ENCODE measurements at places on chromosomes 1 and 21.

DNA sequence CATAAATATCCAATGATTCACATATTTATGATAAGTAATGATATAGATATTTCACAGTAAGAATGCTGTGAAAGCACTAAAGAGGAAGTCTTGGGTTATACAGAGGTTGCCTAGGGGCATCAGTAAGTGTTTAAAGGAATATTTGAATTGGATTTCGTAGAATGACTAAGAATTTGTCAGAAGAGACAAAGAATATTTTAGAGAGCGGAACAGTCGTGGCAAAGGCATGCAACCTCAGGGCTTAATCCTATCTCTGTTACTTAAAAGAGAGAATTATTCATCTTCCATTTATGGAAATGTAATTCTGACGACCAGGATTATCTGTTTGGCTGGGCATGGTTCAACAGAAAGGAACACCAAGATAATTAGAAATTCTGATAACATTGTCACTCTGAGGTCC is 171.9 kb upstream of the NR5A2 start:
- DNase-seq, result no peak

GRCh38 chr1:176609556-176610408 is 146.8 kb downstream of the PAPPA2 start:
- no peak for DNase-seq

DNA sequence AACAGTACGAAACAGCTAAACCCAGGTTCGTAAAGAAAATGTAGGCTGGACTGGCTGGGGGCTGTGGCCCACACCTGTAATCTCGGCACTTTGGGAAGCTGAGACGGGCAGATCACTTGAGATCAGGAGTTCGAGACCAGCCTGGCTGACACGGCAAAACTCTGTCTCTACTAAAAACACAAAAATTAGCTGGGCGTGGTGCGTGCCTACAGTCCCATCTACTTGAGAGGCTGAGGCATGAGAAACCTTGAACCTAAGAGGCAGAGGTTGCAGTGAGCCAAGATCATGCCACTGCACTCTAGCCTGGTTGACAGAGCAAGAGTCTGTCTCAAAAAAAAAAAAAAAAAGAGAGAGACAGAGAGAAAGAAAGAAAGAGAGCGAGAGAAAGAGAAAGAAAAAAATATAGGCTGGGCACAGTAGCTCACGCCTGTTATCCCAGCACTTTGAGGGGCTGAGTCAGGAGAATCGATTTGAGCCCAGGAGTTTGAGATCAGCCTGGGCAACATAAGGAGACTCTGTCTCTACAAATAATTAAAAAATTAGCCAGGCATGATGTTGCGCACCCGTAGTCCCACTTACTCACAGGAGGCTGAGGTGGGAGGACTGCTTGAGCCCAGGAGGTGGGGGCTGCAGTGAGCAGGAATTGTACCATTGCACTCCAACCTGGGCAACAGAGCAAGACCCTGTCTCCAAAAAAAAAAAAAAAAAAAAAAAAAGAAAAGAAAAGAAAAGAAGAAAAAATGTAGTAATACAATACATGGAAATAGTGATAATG is 35.7 kb downstream of the CAPZB start:
- no peak for DNase-seq

GRCh38 chr1:29444081-29444715 is 207.9 kb downstream of the PTPRU start:
- DNase-seq, result no peak

DNA sequence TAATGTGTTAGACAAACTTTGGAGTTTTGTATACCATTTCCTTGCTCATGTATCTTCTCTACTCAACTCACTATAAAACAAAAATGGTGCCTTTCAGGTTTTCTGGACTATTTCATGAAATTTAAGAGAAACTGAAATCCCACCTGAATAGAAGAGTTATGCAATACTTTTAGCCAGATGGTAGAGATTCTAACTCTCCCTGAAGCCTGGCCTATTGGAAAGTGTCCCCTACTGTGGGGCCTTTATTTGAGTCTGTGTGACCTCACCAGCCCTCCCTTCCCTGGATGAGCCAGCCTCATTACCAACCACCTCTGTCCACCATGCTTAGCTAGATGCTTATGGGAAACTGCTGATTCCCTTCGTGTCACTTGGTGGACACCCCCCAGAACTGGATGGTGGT is 35.5 kb downstream of the TBX19 start:
- DNase-seq, result no peak

- DNase-seq, result no peak
These were observed 3.5 kb downstream of the RGS4 start for GRCh38 chr1:163072658-163073057.

GRCh38 chr1:209884665-209885117 is 53.3 kb upstream of the SYT14 start:
- DNase-seq, result peak; percentile 37

GRCh38 chr1:59171788-59172187 is 125.1 kb upstream of the FGGY start:
- no peak for DNase-seq

- no peak for DNase-seq
These were observed 50.9 kb upstream of the CDC42BPA start for GRCh38 chr1:227369102-227369760.

DNA sequence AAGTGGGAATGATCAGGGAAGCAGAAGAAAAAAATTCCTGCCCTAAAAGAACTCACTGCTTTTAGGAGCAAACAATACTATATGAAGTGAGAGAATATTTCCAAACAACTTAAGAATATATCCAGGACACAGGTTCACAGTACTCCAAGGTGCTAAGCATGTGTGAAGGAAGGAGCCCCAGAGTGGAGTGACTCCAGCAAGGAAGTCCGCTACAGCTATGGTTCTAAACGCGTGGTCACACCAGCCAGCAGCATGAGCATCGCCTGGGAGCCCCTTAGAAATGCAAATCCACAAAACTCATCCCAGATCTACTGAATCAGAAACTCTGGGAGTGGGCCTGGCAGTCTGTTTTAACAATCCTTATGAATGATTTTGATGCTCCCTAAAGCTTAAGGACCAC is 36.1 kb downstream of the GADD45A start:
- no peak for DNase-seq

DNA sequence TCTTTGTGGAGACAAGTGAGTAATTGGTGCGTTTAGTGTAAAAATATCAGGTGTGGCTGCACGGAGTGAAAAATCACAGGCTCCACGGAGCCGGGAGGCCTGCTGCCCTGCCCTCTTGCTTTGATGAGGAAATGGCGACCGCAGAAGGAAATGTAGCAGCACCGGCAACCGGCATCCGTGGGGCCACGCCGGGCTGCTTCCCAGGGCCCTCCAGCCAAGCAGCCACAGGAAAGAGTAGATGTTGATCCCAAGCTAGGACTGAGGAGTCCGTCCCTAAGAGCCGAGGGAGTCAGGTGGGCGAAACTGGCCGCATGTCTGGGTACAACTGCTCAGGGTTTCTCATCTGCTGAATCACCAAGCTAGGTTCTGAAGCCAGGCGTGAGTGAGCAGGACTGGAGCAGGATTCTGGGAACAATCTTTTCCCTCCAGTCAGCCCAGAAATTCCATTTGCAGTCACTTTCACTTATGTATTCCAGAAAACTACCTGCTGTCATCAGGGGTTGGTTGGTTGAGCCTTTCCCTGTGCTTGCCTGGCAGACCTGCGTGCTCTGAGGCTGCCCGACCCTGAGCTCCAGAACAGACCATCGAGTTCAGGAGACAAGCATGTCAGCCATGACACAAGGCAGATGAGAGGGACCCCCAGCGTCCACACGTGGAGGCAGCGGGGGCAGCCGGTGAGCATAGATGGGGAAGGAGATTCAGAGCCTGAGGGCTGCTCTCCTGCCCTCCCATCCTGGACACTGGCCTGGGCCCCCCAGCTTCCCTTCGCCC is 5.8 kb upstream of the ITGB2 start:
- no peak for DNase-seq

DNA sequence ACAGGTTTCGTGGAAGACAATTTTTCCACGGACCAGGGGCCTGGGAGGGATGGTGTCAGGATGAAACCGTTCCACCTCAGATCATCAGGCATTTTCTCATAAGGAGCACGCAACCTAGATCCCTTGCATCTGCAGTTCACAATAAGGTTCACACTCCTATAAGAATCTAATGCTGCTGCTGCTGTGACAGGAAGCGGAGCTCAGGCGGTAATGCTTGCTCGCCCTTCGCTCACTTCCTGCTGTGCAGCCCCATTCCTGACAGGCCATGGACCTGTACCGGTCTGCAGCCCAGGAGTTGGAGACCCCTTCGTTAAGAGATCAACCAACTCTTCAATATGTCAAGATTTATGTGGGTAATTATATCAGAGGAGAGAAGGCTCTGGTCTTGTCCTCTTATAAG is 3.3 kb upstream of the DHX9 start:
- no peak for DNase-seq

DNA sequence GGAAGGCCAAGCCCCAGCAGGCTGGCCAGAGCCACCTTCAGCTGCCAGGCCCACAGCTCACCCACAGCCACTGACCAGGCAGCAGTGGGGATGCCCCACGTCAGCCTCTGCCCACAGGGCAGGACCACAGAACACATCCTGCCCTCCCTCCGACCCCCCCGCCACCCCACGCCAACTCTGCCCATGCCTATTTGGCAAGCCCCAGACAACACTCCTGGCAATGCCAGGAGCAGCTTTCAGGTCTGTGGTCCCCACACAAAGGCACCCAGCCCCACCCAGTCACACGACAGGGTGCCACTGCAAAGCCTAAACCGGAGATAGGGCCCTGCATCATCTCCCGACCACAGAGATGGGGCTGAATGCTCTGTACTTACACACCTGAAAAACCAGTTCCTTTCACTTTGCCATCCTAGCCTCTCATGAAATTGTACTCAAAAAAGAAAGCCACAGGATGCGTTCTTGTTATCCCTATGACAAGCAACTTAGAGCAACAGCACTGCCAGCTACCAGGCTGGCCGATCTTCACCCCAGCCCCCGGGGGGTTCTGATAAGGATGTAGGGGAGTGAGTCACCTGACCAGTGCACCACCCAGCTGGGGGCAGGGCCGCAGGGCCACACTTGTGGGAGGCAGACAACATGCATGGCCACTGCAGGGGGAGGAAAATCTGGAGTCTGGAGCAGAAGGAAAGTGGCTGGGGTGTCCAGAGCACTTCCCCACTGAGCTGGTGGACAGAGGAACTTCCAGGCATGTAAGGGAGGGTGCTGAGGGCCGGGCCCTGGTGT is 36.2 kb downstream of the UBE2G2 start:
- no peak for DNase-seq

DNA sequence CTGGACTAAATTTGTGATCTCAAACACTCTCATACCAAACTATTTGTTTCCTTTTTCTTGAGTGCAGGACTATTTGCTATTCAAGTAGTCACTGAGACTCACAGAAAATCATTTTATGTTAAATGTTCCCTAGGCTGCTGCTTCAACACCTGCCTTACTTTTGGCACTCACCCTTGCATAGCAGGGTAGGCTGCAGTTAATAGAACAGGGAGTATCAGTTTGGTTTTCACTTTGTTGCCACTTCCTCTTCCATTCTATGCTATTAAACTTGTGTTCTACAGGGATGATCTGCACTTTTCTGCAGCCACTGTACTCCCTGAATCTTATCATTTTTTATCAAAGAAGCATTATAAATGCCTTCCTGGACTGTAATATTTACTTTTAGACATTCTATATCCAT is 148.7 kb upstream of the PRMT6 start:
- DNase-seq, result no peak

GRCh38 chr1:228378873-228379460 is 27.7 kb downstream of the TRIM11 start:
- no peak for DNase-seq

- no peak for DNase-seq
These were observed 22.9 kb upstream of the DISP3 start for GRCh38 chr1:11455967-11456570.

- DNase-seq, result no peak
These were observed 3.0 kb downstream of the TTC13 start for GRCh38 chr1:230975636-230976035.

GRCh38 chr1:8984990-8985389 is 39.3 kb downstream of the CA6 start:
- DNase-seq, result no peak

GRCh38 chr1:214615109-214615508 is 12.1 kb downstream of the CENPF start:
- DNase-seq, result no peak

- DNase-seq, result no peak
These were observed 19.3 kb upstream of the TMEM51 start for GRCh38 chr1:15134285-15134684.

DNA sequence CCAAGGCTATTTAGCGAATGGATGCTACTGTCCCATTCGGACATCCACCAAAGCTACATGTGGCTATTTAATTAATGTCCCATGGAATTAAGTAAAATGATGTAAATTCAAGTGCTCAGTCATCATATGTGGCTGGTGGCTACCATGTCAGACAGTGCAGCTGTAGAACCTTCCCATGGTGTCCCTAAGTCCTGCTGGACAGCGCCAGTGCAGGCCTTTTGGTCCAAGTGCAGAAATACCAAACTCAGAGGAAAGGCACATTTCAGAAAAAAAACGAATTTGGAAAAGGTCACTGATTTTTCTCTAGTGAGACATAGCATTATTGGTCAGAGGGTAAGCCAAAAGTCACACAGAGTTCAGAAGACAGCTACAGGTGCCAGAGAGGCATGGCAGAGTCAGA is 17.6 kb downstream of the TMPRSS2 start:
- DNase-seq, result no peak

DNA sequence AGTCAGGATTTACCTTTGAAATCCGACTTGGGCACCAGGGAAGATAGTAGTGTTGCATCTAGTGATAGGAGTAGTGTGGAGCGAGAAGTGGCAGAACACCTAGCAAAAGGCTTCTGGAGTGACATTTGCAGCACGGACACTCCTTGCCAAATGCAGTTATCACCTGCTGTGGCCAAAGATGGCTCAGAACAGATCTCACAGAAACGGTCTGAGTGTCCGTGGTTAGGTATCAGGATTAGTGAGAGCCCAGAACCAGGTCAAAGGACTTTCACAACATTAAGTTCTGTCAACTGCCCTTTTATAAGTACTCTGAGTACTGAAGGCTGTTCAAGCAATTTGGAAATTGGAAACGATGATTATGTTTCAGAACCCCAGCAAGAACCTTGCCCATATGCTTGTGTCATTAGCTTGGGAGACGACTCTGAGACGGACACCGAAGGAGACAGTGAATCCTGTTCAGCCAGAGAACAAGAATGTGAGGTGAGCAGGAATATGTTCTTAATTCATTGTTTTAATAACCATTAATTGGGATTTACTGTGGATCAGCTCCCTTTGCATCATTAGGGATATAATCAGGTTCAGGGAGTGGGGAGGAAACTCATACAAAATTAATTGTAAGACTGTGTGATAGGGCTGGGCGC is 28.3 kb downstream of the BACH1 start:
- no peak for DNase-seq

DNA sequence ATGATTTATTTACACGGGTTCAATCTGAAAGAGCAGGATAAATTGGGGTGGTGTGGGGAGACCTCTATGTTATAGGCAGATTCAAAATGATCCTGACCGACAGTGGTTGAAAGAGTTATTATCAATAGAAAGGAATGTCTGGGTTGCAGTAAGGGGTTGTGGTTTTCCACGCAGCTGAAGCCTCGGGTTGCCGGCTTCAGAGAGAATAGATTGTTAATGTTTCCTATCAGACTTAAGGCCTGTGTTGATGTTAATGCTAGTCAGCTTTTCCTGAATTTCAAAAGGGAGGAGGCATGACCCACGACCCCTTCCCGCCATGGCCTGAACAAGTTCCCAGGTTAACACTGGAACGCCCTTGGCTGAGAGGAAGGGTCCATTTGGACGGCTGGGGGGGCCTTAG is 2.2 kb upstream of the UBE2J2 start:
- no peak for DNase-seq
